CD4-positive, alpha-beta T cell treated with Interleukin-15 for 1 hour (primary cell): ENCODE measurements at places on chromosomes 7 and 10.

DNA sequence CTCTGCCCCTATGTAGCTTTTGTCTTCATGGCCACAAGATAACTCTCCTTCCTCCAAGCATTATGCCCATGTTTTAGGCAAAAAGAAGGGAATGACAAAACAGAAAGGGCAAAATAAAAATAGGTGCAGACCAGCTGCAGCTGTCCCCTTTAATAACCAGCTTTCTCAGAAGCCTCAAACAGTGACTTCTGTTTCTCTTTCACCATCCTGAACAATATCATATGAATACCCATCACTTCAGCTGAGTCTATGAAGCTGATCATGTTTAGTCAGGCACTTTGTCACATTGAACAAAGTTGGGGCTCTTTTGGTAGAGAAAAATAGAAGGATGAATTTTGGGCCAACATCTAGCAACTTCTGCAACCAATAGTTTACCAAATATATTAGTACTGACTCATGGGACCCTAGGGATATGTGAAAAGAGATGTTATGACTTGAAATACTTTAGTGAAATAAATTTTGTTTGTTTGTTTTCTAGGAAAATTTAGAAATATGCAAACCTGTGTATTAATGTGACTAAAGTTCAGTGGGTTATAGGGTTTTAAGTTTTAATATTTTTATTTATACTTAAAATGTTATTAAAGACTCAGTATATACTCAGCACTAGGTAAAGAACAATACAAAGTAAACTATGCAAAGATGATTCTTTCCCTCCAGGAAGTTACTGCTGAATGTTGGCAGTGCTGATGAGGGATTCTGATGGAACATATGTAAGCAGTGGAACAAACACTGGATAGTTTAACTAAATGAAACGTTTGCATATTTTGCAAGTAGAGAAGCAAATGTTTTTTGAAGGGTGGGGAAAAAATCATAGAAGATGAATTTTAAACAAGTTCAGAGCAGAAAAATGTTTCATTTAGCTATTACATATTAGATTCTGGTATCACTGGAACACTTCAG, 133.7 kb downstream of the FOXP2 start:
- no peak for DNase-seq

DNA sequence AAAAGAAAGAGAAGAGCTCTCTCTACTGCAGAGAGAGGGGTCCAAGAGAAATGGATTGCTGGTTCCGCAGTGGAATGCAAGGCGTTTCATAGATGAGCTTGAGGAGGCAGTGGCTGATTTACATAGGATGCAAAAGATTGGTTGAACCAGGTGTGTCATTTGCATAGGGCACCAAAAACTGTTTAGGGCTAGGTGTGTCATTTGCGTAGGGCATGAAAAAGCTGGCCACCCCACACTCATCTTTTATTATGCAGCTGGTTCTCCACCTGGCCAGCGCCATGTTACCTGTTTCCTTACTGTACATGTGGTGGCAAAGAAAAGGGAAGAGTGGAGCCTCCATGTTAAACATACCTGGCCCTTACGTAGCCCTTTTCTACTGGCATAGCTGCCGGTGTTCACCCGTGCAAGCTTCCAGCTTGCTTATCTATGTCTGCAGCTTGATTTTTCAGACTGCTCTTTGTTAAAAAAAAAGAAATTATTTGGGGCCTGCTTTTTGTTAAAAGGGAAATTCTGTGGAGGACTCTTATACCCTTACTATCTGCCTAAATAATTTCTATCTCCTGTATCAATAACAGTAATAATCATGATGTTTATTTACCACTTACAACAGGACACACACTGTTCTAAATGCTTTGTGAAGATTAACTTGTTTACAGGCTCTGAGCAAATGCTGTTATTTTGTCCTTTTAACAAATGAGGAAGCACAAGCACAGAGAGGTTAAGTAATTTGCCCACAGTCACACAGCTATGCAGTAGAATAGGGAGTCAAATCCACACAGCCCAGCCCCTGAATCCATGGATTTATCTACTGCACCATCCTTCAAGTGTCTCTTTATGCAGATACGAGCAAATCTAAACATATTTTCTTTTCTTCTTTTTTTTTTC, 33.3 kb downstream of the CASP7 start:
- no peak for DNase-seq

- DNase-seq: no peak
These were observed 14.5 kb downstream of the ANKIB1 start for GRCh38 chr7:92260248-92260781.

DNA sequence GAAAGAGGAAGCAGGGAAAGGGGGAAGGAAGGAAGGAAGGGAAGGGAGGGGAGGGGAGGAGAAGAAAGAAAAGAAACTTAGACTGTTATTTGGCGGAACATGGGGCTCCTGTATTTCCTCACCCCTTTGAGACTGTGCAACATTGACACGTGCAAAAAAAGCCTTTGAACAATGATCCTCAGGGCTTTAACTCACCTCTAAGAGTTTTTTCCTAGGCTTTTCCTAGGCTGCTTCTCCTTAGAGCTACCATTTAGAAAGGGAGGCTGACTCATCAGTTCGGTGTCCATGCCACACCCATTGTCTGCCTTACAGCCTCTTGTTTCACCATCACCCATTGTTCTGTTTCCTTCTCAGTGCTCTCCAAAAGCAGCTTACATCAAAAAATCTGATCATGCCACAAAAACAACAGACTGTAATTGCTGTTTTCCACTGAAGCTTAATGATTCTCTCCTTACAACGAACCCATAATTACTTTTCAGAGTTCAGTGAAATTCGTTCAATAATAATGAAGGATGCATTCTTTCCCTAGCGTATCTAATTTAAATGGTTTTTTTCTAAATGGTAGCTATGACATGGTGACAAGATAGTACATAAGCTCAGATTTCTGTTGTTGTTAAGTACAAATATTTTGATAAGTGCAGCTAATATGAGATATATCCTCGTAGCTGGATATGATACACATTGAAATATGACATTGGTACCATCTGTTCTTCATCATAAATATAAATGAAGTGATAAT, 90.8 kb downstream of the PRLHR start:
- DNase-seq: no peak

GRCh38 chr10:4086131-4086898, 301.3 kb upstream of the KLF6 start:
- no peak for DNase-seq

DNA sequence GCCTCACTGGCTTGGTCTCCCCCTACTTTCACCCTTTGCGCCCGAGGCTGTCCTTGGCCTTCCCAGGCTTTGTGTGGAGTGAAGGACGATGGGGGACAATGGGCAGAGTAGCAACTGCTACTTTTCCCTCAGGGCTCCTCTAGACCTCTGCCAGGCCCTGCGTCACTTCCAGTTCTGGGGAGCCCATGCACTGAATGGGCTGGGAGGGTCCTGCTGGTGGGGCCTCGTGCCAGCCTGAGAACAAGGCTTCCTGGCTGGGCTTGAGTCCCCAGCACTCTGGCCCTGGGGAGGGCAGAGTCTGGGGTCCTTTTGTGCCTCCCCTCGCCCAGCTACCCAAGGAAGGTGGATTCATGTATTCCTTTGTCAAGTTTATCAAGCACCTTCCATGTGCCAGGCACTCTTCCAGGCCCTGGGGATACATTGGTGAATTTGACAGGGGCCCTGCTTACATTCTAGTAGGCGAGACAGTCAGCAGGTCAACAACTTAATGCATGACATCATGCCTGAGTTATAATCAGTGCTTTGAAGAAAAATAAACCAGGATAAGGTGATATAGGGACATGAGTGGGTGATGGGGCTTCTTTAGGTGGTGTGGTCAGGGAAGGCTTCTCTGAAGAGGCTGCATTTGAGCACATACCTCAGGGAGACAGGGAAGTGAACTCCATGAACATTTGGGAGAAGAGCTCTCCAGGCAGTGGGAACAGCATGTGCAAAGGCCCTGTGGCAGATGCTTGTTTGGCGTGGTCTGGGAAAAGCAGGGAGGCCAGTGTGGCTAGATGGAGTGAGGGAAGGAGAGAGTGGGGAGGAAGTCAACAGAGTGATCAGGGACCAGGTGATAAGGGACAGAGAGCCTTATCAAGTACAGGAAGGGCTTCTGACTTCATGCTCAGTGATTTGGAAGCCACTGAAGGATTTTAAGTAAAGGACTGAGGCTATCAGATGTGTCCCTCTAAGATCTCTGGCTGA, 14.1 kb downstream of the ZMIZ1 start:
- no peak for DNase-seq

GRCh38 chr10:118922226-118922625, 107.3 kb upstream of the NANOS1 start:
- no peak for DNase-seq

DNA sequence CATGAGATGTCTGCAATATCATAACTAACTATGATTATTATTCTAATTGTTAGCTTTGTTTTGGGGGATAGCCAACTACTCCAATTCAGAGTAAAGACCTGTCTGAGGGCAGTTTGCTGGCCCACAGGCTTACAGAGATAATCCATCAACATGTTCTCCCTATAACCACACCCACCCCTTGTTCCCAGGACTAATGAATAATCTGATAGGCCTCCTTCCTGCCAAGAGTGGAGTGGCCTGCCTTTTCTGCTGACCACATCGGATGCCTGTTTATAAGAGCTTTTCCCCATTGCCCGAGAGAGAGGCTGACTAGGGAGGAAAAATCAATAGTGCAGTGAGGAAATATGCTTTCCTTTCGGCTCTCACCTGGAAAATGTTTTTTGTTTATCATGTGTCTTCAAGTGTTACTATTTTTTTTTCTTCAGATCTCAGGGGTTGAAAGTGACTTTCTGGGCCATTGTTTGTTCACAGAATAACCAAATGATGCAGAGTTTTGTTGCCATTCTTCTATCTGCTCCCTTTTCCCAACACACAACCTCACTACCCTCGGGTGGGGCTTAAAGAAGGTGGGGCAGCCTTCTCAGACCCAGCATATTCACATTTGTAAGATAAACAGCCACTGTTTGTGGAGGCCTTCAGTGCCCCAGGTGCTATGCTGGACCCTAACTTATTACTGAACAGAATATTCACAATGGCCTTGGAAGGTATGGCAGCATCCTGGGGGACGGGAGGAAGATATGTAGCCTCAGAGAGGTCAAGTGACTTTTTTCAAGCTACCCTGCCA, 38.4 kb downstream of the PLPP4 start:
- no peak for DNase-seq

- no peak for DNase-seq
These were observed 217.1 kb downstream of the IPMK start for GRCh38 chr10:58050575-58050974.

GRCh38 chr10:62578301-62578700, 204.1 kb downstream of the ZNF365 start:
- no peak for DNase-seq

DNA sequence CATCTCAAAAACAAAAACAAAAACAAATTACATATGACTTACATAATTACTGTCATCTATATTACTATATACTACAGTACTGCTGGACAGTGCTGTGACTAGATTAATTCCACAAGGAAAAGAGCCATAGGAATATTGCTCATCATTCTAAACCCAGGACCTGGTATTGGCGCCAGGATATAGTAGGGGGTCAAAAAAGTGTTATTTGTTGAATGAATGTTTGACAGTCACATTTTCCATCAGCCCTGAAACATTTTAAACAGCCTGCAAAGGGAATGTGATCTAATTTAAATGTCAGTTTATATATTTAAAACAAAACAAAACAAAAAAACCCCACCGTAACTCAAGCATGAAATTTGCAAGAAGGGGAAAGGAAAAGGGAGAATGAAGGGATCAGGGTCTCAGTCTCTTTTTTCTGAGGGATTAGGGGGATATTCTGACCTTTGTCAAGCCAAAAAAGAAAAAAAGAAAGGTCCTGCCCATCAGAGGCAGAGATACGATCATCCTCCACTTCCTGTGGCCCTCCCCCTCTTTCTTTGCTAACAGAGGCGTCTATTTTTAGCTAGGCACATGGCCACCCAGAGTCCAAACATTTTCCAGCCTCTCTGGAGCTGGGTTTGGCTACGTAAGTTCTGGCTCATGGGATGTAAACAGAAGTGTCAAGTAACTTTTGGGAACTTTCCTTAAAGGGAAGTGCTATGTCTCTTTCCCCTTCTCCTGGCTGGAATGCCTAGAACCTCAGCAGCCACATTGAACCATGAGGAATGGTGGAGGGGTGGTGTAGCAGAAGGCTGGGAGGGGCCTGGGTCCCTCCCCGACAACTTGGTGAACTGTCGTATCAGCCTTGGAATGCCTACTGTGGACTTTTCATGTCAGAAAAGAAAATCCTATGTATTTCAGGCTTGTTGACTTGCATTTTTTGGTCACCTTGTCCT, 44.6 kb upstream of the DLG5 start:
- DNase-seq: no peak

- DNase-seq: no peak
These were observed 33.6 kb upstream of the SMARCD3 start for GRCh38 chr7:151282111-151282510.

DNA sequence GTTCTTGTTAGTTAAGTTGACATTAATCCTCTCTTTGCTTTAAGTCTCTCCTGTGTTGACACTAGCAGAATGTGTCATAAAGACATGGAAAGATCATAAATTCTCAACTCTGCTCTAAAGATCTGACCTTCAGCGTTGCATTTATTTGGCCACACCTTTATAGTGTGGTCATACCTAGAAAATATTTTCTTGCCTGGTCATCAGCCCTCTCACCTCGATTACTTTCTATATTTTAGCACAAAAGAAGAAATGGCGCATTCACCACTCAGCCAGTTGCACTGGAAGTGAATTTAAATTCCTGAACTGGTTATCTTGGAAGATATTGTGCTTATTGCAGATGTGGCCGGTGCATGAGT, 96.7 kb upstream of the PDCD4 start:
- no peak for DNase-seq

GRCh38 chr10:76303682-76304316, 872.4 kb downstream of the LRMDA start:
- no peak for DNase-seq

- DNase-seq: no peak
These were observed 15.3 kb downstream of the SLC25A13 start for GRCh38 chr7:96306385-96307125.

DNA sequence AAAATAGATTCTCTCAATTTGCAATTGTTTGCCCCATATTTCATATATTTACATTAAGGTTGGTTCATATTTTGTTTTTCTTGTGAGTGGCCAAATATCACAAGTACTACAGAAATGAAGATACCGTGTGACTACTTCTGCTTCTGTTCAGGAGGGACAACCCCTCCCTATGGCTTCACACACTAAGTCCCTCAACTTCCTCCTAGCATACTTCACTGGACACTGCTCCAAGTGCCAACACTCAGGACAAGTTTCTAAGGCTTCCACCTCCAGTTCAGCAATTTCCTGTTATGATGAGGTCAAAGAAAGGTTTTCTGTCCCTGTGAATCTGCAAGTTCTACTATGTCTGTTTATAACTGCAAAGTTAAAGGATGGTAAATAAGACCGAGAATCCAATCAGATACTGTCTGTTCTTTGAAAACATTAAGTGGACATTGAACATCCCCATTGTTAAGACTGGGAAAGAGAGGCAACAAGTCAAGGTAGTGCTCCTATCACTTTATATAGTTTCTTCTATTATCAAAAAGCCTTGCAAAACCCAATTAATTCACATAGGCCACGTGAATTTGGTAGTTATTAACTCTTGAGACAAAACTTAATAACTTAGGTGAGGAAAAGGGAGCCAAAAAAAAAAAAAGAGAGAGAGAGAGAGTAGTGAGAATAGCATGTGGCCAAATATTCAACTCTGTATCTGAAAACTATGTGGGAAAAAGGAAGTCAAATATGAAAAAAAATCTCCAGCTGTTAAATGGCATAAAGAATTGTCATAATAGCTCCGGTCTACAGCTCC, 81.3 kb upstream of the DKK1 start:
- DNase-seq: no peak
